Urinary bladder (tissue), 4 donors: ENCODE measurements at places on chromosomes 11 and 22. TPM values are rescaled to one million over a fixed set of nuclear protein-coding genes. Genes with fewer than 3 reads are reported as not detected.

The DGAT2 gene
- 9.5 TPM for total RNA-seq

GRCh38 chr22:37045958-37046357 lies 5.6 kb upstream of the KCTD17 start:
- DNase-seq: no peak

DNA sequence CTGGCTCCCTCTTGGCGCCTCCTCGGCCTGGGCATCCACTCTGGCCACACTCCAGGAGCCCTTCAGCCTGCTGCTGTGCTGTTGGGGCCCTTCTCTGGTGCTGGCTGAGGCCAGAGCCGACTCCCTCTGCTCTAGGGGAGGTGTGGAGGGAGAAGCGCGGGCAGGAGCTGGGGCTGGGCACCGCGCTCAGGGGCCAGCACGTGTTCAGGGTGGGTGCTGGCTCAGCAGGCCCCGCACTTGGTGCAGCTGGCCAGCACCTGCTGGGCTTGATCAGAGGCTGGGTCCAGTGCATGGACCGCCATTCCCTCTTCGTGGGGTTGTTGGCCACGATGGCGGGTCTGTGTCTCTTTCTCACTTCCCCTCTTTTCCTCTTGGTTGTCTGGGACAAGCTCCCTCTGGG lies 2381.0 kb downstream of the LRRC4C start:
- no peak for DNase-seq

- DNase-seq: no peak
Measured at GRCh38 chr11:105109855-105110687, 29.5 kb downstream of the CARD18 start.

GRCh38 chr11:5938603-5938965 lies 3.5 kb upstream of the OR56A3 start:
- DNase-seq: no peak
